ENCODE measurements at places on chromosomes 3 and 15.

DNA sequence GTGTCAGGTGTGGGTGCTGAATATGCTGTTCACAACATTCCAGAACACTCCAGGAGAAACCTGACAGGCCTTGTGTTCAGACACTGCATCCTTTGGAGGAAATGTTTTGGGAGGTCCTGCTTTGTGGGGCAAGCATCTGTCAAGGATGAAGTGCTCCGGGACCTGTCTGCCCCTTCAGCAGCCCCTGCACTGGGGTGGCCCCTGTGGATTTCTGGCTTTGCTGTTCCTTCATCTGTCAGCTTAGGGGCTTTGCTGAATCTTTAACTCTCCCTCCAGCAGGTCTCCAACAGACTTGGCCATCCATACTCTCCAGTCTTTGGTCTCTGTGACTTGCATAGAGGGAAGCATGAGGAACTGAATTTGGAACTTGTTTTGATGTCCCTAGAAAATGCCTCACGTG is 3.1 kb downstream of the PRR23E start:
- DNase-seq, result no peak

DNA sequence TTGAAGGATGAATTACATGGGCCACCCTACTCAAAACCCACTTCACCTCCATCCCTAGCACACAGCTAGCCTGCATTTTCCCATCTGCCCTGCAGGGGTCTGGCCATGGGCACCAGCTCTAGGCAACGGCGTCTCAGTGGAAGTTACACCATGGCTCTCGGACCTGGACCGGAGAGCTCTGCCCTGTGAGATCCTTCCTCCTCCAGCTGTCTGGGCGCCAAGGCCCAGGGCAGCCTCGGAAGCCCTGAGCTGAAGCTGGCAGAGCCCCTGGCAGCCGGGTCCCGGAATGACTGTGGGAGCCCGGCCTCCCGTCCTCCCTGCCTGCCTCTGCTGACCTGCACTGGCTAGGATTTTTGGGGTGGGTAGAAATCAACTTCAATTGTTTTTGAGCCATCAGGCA is 98.9 kb downstream of the CHSY1 start:
- DNase-seq, result no peak

GRCh38 chr3:79886204-79886603 is 118.4 kb upstream of the ROBO1 start:
- DNase-seq, result no peak

DNA sequence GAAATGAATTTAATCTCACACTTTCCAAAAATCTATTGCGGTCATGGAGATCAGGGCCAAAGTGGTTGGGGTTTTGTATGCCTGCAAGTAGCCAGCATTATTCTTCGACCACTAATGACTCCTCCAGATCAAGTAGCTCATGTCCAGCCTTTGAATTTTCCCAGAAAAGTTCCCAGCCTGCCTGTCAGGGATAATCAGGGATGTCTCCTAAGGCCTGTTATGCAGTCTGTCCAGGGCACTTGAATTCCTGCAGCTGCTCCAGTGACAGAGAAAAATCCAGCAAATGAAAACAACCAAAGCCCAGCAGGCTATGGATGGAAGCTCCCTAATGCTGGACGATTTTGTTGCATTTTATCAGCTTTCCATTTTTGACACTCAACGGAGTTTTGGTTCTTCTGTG is 215.4 kb downstream of the ADAMTSL3 start:
- no peak for DNase-seq

- no peak for DNase-seq
Observed at GRCh38 chr3:56291244-56291680, 177.0 kb downstream of the ERC2 start.

DNA sequence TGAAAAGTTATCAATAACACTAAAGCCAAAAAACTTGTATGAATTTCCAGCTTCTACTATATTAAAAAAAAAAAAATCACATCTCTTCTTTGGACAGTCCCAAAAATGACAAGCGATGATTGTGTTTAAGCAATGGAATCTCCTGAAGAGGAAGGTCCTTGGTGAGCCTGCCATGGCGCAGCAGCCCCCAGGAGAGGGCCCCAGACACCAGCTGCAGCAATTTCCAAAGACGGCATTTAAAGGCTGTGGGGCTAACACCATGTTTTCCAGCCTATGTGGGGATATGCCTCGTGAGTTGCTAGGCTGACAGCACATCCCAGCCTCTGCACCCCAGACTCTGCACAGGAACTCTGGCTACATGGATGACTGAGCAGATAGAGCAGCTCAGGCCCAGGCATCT is 14.7 kb downstream of the SKIC8 start:
- no peak for DNase-seq

DNA sequence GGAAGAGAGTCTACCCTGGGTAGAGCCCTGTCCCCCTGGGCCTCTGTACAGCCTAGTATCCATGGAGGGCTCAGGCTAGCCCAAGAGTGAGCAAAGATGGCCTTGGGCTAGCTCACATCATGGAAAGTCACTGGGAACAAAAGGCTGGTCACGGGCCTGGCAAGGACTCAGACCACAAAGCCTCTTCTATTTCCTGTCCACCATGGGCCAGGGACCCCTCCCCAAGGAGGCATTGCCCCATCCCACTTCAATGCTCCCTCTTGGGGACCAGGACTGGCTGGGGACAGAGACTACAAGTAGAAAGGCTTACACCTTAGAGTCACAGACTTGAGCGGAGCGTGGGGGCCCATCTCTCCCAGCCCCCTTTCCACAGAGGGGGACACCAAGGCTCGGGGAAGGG is 16.9 kb downstream of the DUSP7 start:
- no peak for DNase-seq

- DNase-seq, result no peak
Observed at GRCh38 chr15:62439543-62440016, 274.5 kb upstream of the C2CD4B start.

DNA sequence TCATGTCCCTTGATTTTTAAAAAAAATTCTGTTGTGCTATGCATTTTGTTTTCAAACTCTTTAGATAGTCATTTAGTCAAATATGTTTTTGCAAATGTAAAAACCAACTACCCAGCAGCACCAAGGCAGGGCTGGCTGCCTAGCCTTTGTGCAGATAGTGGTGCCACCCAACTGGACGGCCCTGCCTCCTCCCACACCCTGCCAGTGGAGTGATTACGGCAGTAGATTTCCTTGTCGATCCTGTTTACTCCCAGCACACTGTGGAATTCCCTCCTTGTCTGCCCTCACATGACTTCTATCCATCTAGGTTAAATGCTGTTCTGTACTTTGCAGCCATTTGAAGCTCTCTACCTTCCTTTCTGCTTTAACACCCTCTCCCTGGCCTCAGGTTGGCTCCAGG is 79.4 kb upstream of the PLXNA1 start:
- no peak for DNase-seq

DNA sequence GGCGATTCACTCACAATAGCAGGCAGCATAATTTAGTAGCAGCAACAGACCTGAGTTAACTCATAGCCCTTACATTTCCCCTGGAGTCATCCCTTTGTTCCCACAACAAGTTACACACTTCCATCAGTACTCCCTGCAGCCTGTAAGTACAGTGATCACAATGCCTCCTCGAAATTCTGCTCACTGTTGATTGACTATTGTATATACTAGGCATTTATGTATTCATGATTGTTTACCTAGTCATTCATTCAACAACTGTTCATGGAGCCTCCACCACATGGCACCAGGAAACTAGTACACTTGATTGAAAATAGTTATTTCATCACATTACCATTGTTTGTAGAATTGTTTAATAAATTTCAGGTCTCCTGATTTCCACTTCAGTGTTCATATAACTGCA is 71.4 kb upstream of the P3H2 start:
- no peak for DNase-seq

DNA sequence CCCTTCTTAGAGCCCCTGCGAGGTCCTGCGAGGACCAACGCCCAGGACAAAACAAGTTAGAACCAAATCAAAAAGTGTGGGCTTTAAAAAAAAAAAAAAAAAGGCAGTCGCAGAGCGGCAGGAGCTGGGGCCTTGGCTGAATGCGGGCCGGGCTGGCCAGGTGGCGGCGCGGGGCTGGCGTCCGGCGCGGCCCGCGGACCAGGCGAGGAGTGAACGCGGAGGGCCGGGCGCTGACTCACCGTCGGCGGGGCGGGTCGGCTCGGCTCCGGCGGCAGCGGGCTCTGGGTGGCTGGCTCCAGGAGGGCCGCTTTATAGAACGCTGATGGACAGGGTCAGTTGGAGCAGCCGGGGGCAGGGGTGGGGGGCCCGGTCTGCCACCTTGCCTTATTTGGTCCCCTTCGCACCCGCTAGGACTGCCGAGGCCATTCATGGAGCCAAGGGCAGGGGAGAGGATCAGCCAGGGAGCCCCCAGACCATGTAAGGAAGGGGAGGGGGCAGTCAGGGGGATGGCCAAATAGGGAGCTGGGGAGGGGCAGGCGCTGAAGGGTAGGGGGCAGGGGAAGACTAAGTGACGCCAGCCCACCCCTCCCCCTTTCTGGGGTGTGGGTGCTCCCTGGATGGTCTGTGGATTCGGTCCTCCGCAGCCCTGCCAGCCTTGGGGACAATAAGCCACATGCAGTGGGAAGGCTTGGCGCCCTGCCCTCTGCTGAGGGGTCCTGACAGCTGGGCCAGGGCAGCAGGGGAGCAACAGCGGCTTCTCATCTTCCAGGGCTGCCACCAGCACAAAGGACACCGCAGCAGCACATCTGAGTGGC is at the start of gene ACTC1:
TSS of gene ACTC1 (minus strand) at position 283 of the 815 bp plus-strand sequence. CDS start 741 bp downstream, outside the sequence.
- no peak for DNase-seq

DNA sequence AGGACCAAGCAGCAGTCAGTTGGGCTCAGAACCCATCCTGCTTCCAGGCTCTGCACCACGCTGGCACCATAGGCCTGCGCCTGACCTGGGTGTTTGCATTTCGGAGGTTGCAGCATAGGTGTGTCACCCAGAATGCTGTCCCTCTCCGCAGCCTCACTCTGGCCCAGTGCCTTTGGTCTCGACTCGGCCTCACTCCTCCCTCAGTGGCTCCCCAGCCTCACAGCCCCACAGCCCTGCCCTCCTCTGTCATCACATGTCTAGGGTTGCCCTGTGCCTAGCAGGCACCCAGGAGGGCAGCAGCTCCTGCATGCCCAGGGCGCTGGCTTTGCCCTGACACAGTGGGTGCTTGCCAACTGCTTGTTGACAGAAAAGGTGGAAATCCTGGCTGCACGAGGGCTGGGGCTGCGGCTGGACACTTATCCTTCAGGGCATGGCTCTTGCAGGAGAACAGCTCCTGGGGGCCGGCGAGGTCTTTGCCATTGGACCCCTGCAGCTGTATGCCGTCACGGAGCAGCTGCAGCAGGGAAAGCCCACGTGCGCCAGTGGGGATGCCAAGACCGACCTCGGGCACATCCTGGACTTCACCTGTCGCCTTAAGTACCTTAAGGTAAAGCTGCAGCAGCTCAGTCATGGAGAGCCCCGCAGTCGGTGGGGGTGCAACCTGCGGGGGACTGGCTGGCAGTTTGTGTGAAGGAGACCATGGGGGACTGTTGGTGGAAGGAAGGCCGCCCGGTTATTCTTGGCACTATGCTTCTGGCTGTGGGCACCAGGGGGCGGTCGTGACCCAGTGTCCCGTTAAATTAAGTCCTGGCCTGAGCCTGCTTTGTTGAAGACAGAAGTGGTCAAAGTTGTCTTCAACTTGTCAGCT is 16.2 kb downstream of the NISCH start:
- peak; percentile 39 for DNase-seq
